Renal cortex interstitium (tissue), 15 donors: ENCODE measurements at places on chromosomes 16 and 17. TPM values are rescaled to one million over a fixed set of nuclear protein-coding genes. Genes with fewer than 3 reads are reported as not detected.

DNA sequence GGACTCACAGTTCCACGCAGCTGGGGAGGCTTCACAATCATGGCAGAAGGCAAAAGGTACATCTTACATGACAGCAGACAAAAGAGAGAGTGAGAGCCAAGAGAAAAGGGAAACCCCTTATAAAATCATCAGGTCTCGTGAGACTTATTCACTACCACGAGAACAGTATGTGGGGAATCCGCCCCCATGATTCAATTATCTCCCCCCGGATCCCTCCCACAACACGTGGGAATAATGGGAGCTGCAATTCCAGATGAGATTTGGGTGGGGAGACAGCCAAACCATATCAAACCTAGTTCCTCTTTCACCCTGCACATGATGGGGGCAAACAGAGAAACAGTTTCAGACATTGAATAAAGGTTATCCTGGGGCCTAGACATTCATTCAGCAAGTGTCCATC, 32.2 kb upstream of the IRX6 start:
- no peak for DNase-seq

GRCh38 chr16:3478242-3478925, 16.9 kb downstream of the C16orf90 start:
- no peak for DNase-seq

DNA sequence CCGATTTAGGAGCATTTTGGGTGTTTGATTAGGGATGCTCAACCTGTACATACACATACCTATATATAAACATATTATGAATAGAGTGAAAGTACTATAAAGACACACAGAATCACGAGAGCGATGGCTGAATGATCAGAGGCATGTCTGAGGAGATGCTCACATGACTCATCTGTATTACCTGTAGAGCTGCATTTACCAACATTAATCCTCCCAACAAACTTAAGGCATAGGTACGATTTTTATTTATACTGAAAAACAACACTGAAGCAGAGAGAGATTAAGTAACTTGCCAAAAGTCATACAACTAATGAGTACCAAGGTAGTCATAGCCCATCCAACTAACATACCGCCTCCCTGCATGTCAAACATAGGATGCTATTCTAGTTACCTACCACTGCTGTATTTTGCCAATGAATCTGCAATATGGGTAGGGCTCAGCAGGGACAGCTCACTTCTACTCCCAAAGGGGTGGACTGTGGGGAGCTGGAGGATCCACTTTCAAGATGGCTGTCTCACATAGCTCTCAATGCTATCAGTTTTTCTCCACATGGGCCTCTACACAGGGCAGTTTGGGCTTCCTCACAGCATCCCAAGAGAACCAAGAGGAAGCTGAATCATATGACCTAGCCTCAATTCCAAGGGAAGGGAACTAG, 7.3 kb downstream of the CYB5D1 start:
- no peak for DNase-seq

DNA sequence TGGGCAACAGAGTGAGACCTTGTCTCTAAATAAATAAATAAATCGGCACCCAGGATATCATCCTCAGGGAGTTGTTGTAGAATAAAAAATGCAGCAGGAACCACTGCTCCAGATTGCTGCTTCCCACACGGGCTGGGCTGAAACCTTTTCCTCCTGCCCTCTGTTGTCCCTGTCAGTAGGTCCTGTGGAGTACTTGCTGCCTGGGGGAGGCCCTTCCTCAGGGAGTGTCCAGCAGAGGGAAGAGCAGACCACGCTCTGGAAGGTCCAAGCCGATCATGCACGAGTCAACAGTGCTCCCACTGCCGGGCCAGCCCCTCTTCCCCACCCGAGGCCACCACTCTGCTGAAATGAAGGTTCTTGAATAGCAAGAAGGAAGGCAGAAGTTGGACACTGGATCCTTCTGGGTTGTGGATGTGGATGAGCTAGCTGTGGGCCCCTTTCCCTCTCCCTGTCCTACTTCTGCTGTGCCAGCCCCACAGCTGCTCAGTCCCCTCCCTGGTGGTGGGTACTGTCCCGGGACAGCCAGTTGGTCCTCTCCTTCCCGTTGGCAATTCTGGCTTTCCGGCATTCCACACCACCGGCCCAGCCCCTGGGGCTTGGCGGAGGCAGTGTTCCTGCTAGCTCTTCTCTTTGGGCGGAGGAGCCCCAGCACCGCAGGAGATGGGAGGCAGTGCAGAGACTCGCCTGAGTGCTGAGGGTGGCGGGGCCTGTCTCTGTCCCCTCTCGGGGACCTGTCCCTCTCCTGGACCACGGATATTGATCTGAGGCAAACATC, 10.8 kb downstream of the CDK5R1 start:
- no peak for DNase-seq

DNA sequence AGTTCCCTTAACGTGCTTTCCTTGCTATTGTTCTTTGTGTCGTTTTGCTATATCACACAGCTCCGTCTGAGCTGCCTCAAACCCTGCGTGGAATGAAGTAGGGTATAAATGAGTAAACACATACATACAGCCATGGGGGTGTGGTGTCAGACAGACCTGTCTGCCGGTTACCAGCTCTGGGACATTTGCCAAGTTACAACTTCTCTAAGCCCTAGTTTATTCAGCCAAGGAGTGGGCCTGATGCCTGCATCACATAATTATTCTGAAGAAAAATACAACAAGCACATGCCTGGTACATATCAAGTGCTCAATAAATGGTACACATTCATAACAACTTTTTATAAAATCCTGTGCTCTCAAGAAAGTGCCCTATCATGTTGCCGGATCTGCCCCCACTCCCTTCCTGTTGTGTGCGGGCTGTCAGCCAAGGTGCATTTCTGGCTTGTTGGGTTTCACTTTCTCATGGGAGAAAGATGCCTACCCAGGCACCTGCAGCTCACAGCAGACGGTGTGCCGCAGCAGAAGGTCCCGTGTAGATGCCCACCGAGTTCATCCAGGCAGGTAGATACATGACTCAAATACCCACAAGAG, 30.5 kb downstream of the SMPD3 start:
- DNase-seq = no peak

GRCh38 chr17:10435096-10435495, 13.3 kb upstream of the MYH8 start:
- DNase-seq = no peak

GRCh38 chr17:82371333-82372248, at the start of gene UTS2R:
Gene UTS2R (plus strand): TSS chr17:82371765. CDS start chr17:82374325, 2,560 bp downstream.
- no peak for DNase-seq

GRCh38 chr17:17044846-17045561, 2.7 kb downstream of the MPRIP start:
- no peak for DNase-seq

- DNase-seq = no peak
Observed at GRCh38 chr16:4787627-4788482, at the start of gene SEPTIN12. Gene SEPTIN12 (minus strand): TSS chr16:4788345. CDS start chr16:4787645, 700 bp downstream.

- no peak for DNase-seq
Observed at GRCh38 chr17:73234736-73235135, 26.9 kb downstream of the CPSF4L start.

DNA sequence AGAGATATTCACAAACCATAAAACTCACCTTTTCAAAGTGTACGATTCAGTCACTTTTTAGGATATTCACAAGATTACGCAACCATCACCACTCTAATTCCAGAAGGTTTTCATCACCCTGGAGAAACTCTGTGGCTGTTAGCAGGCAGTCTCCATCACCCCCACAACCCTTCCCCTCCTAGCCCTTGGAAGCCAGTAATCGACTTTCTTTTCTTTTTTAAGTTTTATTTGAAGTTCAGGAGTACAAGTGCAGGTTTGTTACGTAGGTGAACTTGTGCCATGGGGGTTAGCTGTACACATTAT, 363.5 kb downstream of the CPPED1 start:
- DNase-seq = no peak

DNA sequence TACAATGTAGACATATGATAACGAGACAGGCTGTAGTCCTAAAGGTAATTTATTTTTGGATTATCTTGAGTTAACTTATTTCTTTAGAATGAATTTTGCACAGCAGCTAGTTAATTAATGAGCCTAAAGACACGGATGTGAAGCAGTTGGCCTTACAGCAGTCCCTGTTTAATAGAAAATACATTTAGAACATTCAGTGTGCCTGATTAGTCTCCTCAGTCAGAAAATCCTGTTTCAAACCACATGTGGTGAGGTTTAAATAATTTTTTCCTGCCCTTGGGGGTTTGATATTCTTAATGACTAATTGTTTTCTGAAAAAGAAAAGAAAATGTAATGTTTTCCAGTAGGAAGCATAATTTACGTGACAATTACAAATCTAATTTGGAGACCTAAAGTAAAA, 494.2 kb upstream of the CDH8 start:
- DNase-seq = no peak

DNA sequence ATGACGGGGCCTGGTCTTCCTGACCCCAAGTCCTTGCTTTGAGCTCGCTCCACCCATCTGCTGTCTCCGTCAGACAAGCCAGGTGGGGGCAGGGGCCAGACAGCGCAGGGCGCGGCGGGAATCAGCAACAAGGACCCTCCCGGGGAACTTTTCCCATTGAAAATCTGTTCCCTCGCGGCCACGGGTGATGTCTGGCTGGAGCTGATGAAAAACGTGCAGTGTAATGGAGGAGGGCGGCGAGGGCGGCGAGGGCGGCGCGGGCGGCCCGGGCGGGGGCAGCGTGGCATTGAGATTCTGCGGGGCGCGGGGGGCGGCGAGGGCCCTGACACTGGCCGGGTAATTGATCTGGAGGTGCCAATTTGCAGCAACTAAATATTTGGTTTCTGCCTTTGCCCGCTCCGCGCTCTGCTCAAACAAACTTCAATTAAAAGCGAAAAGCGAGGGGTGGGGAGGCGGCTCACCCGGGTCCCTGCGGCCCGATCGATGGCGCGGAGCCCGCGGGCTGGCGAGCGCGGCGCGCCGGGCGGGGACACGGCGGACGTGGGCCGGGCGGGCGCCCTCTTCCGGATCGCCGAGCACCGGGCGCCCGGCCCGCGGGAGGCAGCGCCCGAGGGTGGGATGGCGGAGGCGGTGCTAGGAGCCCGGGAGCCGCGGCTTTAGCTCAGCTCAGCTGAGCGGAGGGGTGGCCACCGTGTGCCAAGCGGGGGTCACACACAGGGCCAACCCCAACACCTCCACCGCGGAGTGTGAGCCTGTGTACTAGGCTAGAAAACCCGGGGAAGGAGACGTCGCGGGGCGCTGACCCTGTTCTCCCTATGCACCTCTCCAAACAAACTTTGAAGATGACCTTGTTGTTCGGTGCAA, 32.4 kb downstream of the DCAKD start:
- DNase-seq = no peak

DNA sequence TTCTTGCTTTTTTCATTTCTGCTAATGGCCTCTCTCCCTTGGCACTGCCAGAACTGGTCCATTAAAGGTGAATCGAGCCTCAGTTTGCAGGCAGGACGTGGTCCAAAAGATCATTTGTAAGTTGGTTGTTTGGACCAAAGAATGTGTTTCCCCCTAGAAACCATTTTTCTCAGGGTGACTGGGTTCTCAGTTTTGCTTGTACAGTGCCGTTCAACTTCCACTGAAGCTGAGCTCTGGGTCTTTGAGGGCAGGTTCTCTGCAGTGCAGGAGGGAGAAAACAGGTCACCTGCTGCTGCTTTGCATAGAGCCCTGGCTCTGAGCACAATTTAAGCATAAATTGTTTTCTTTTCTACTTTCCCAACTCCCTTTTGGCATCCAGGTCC, 9.0 kb upstream of the AMZ2 start:
- no peak for DNase-seq

- no peak for DNase-seq
Observed at GRCh38 chr17:3976675-3977171, 12.5 kb upstream of the ATP2A3 start.

- DNase-seq = no peak
Observed at GRCh38 chr17:70317421-70317820, 148.1 kb downstream of the KCNJ2 start.

GRCh38 chr17:7109461-7110322, 4.9 kb downstream of the ASGR2 start:
- DNase-seq = no peak

DNA sequence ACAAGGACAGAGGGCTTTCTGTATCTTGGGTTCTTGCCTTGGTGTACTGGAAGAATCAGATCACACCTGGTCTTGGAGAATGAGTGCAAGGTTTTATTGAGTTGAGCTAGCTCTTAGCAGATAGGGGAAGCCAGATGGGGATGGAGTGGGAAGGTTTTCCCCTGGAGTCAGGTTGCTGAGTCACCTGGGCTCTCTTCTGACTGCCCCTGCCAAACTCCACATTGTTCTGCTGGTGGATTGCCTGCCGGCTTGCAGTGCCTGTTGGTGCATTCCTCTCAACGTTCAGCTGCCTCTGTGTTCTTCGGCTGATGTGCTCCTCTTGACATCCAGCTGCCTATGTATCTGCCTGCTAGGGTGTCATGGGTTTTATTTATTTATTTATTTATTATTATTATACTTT, 1431.1 kb downstream of the CDH8 start:
- DNase-seq = no peak

DNA sequence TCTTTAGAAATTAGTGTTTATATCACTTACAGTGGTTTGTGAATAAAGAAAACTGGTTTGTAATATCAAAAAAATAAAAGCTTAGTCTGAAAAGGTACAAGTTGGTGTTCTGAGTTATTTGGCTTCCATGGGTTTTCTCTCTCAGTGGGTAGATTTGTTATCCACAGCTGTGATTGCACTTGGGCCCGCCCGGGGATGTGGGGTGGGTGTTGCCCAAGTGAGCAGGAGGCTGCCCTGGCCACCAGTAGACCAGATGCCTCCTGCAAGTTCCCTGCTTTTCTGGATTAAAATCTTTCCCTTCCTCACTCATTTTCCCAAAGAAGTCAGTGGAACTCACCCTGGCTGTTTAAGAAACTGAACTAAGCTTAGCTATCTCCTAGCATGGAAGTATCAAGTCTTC, 380.6 kb downstream of the RBFOX1 start:
- DNase-seq = no peak

DNA sequence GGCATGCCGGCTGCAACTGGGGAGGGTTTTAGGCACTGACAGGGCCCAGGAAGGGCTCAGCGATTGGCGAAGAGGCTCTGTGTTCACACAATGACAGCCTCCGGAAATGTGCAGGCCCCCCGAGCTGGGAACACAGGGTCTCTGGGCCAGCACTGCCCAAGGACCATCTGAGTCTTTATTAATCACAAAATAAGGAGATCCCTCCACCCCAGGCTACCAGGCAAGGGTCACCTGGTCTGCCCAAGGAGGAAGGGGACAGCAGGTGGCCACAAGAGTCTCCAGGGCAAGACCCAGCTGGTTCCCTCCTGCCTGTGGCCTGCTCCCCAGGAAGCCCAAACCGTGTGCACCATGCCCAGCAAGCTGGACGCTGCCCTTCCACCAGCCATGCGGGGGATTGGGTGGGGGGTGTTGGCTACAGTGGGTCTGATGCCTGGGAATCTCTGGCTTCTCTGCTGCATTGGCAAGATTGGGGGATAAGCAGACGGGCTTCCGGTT, 52.1 kb upstream of the TNRC6C start:
- DNase-seq = no peak

GRCh38 chr17:970364-970763, 9.2 kb downstream of the NXN start:
- DNase-seq = no peak

GRCh38 chr16:50977138-50977537, 173.9 kb downstream of the SALL1 start:
- no peak for DNase-seq

GRCh38 chr16:54431041-54431996, 144.7 kb upstream of the IRX3 start:
- no peak for DNase-seq

- DNase-seq = no peak
Observed at GRCh38 chr16:63998-64913, 8.2 kb downstream of the RHBDF1 start.

- DNase-seq = no peak
Observed at GRCh38 chr16:78927766-78928165, 672.8 kb downstream of the MAF start.

The PRR11 gene
- polyA plus RNA-seq = 20.9 TPM

The CD79B gene
- polyA plus RNA-seq = 2.1 TPM

The GPRC5B gene
- polyA plus RNA-seq = 105 TPM

The GPR139 gene
- not detected for polyA plus RNA-seq

The ABCA3 gene
- polyA plus RNA-seq = 6.9 TPM

The OTOP2 gene
- not detected for polyA plus RNA-seq

The ASPHD1 gene
- polyA plus RNA-seq = 0.47 TPM
